Esophagus (tissue), 2 donors: ENCODE measurements at places on chromosomes 6 and 20. TPM values are rescaled to one million over a fixed set of nuclear protein-coding genes. Genes with fewer than 3 reads are reported as not detected.

GSTA3 gene
- polyA plus RNA-seq: not detected

APCDD1L gene
- polyA plus RNA-seq: 0.09 TPM

RWDD2A gene
- polyA plus RNA-seq: 0.84 TPM

ZSCAN9 gene
- polyA plus RNA-seq: 4.4 TPM

HLA-DPB1 gene
- polyA plus RNA-seq: 39.1 TPM

PROCR gene
- 7.5 TPM for polyA plus RNA-seq

TRIM10 gene
- not detected for polyA plus RNA-seq

HMGCLL1 gene
- polyA plus RNA-seq: 0.07 TPM

SLC4A11 gene
- 19.8 TPM for polyA plus RNA-seq

SLC22A7 gene
- not detected for polyA plus RNA-seq

NANP gene
- polyA plus RNA-seq: 1.3 TPM

NR2E1 gene
- 0.06 TPM for polyA plus RNA-seq

KHDC1 gene
- 0.84 TPM for polyA plus RNA-seq

BPIFA1 gene
- polyA plus RNA-seq: not detected

ALDH8A1 gene
- polyA plus RNA-seq: 1.3 TPM

TSBP1 gene
- not detected for polyA plus RNA-seq

TINAG gene
- polyA plus RNA-seq: not detected
